ENCODE measurements at places on chromosomes 16 and 17. TPM values are rescaled to one million over a fixed set of nuclear protein-coding genes. Genes with fewer than 3 reads are reported as not detected.
A peak's percentile ranks its signal among the peaks of the same experiment; 100 is the strongest.

Gene E2F4
- polyA plus RNA-seq, result 91.2 TPM

GRCh38 chr17:77883213-77883650 is 75.3 kb upstream of the TNRC6C start:
- H3K4me1 ChIP-seq, result peaks cover 12% of the 10 kb centered on the region
- no peak for DNase-seq
- H3K27me3 ChIP-seq, result peaks cover 82% of the 10 kb centered on the region
- H3K27ac ChIP-seq, result no peak overlapping the region
- no peaks in the 10 kb centered on the region for H3K36me3 ChIP-seq
- no peak overlapping the region for H3K4me3 ChIP-seq

- no peaks in the 10 kb centered on the region for H3K36me3 ChIP-seq
- no peaks in the 10 kb centered on the region for H3K27me3 ChIP-seq
- peak; percentile 98 for DNase-seq
Measured at GRCh38 chr17:2954898-2955445, 108.4 kb downstream of the OR1D5 start.

GRCh38 chr17:76164331-76164730 is 23.3 kb upstream of the FOXJ1 start:
- H3K36me3 ChIP-seq, result no peaks in the 10 kb centered on the region
- H3K4me1 ChIP-seq, result peaks cover 21% of the 10 kb centered on the region
- no peak for DNase-seq
